ENCODE measurements at places on chromosomes 4 and X. TPM values are rescaled to one million over a fixed set of nuclear protein-coding genes. Genes with fewer than 3 reads are reported as not detected.

DNA sequence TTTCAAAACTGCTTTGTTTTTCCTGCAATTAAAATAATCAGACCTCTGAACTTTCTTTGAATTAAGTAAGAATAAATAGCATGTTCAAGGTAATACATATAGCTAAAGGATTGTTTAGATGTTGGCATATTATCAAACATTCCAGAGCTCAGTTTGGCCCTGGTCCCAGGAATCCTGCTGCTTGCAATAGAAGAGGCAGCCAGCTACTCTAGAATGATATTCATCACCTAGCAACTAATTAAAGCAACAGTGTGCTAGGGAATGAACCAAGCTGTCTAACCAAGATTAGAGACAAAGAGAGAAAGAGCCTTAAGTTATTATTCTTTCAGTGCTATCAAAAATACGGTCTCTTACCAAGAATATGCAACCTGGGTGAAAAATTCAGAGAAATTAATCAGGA lies 460.9 kb downstream of the GABRG1 start:
- no peak for DNase-seq

GRCh38 chrX:39338583-39338982 lies 537.3 kb downstream of the MID1IP1 start:
- DNase-seq: no peak

GRCh38 chrX:134537179-134537955 lies 77.4 kb downstream of the HPRT1 start:
- DNase-seq: no peak

- DNase-seq: no peak
These were observed 1.6 kb downstream of the MID2 start for GRCh38 chrX:107827030-107827831.

- DNase-seq: no peak
These were observed 256.7 kb upstream of the PGRMC2 start for GRCh38 chr4:128544272-128544671.

GRCh38 chr4:159071969-159072765 lies 30.7 kb upstream of the RAPGEF2 start:
- DNase-seq: no peak

Gene CT83
- not detected for total RNA-seq

All from posterior vena cava (tissue), 2 donors.